Myometrial cell (primary cell): ENCODE measurements at places on chromosomes 2 and 18. TPM values are rescaled to one million over a fixed set of nuclear protein-coding genes. Genes with fewer than 3 reads are reported as not detected.

RFTN2 gene
- 0.29 and 1.9 TPM in 2 replicates for total RNA-seq

CYP26B1 gene
- total RNA-seq: 0.18 and 0.29 TPM in 2 replicates

RAD51AP2 gene
- total RNA-seq: not detected in 2 replicates

PLA2R1 gene
- 5.1 and 5.5 TPM in 2 replicates for total RNA-seq

ARHGAP15 gene
- total RNA-seq: not detected in 2 replicates

IL1A gene
- total RNA-seq: under 0.01 TPM in 1 of 2 replicates, not detected in the other

FMNL2 gene
- 12.7 and 12.9 TPM in 2 replicates for total RNA-seq

IL37 gene
- not detected in 2 replicates for total RNA-seq

DNAH7 gene
- total RNA-seq: 0.18 and 0.86 TPM in 2 replicates

L3MBTL4 gene
- not detected in 2 replicates for total RNA-seq

MC4R gene
- total RNA-seq: not detected in 2 replicates

ELOA2 gene
- total RNA-seq: not detected in 2 replicates

RUFY4 gene
- total RNA-seq: not detected in 2 replicates

ADNP2 gene
- total RNA-seq: 11.5 and 16.7 TPM in 2 replicates

MAP2 gene
- total RNA-seq: 23.6 and 26.2 TPM in 2 replicates
